ENCODE measurements at places on chromosomes 1 and 21.

- no peak for DNase-seq
These were observed 18.6 kb upstream of the HSPG2 start for GRCh38 chr1:21955501-21956281.

DNA sequence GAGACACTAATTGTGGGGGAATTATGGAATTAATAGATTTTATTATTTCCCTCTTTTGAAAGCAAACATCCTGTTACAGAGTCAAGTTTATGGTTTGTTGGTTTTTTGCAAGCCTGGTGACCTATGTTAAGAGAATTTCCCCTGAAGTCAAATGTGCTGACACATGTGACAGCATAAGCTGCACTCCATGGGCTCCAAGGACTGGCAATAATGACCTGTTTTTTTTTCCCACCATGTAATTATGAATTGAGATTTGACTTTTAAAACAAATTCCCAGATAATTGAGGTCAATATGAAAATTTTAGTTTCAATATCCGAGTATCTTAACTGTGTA is 242.5 kb upstream of the SGIP1 start:
- DNase-seq, result no peak

DNA sequence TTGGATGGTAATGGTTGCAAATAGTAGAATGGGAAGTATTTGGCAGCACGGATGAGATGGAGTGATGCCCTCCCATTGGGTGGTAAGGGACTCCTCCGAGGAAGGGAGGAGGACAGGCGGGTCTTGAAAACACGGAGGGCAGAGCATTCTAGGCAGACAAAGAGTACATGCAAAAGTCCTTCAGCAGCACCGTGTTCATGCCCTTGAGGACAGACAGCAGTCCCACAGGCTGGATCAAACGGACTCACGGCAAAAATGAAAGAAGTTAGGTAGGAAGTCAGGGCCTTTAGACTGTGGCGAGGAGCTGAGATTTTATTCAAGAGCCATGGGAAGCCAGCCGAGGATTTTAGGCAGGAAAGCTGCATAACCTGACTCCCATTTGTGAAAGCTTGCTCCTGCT is 253.9 kb downstream of the RHOU start:
- DNase-seq, result no peak

GRCh38 chr1:193438312-193438711 is 251.9 kb upstream of the B3GALT2 start:
- no peak for DNase-seq

GRCh38 chr1:22026924-22027289 is 25.4 kb downstream of the CELA3A start:
- no peak for DNase-seq

GRCh38 chr1:22228505-22228911 is 85.6 kb upstream of the WNT4 start:
- DNase-seq, result peak; percentile 43

DNA sequence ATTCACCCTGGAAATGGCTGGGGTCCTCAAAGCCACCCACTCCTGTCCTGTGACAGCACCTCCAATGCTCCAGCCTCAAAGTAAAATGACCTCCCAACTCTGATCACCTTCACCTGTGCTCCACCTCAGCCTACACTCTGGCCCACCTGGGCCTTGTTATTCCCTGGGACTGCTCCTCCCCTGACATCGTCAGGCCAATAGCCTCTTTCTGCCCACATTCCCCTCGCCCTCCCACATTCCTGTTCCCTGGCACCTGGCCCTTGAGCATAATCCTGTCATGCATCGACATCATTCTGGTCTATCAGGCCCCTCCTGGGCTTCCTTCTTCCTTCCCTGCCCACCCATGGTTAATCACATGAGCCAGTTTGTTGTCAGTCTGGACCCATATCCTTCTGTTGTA is 13.2 kb upstream of the BCAR3 start:
- DNase-seq, result peak; percentile 21

- DNase-seq, result peak; percentile 13
These were observed 2.1 kb upstream of the SLC45A1 start for GRCh38 chr1:8315573-8316475.

GRCh38 chr1:20885121-20885520 is 98.0 kb upstream of the HP1BP3 start:
- DNase-seq, result no peak

GRCh38 chr1:17923666-17924065 is 168.5 kb downstream of the ACTL8 start:
- no peak for DNase-seq

DNA sequence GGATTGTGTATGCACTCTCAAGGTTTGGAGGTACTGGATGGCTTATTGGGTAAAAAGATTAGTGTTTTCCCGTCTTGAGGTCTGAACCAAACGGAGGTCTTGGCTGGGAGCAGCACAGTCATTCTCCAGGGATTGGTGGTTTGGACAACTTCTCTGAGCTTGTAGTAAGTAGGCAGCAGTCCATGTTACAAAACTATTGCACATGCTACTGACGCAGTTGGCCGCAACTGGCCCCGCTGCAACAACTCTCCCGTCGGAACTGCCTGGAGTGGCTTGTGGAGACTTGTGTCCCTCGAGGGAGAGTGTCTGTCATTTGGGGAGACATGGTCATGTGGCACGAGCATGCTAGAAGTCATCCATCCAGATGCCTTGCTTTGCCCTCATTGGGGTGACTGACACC is 276.0 kb downstream of the TM2D1 start:
- no peak for DNase-seq

DNA sequence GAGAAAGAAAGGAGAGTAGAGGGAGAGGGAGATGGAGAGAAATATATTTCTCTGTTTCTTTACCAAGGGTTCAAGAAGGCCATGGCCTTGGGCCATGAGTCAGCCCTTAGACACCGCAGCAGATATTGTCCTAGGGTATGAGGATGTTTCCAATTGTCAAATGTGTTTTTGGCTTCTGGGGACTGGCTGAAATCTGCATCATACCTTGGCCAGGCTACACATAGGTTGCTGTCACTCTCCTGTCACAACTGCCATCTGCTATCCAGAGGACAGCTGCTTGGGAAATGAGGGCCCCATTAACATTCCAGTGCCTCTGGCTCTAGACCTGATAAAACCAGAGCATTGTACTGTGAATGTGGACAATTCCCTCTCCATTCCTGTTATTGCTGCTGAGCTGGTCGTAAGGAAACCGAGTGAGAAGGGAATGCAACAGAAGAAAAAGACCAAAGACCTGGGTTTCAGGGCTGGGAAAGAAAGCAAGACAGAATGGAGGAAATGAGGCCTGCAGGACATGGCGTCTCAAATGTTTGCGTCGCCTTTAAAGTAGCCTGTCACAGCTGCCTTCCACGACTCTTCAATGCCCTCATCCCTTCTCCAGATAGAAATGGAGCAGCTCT is 8.8 kb upstream of the PIGC start:
- DNase-seq, result no peak

DNA sequence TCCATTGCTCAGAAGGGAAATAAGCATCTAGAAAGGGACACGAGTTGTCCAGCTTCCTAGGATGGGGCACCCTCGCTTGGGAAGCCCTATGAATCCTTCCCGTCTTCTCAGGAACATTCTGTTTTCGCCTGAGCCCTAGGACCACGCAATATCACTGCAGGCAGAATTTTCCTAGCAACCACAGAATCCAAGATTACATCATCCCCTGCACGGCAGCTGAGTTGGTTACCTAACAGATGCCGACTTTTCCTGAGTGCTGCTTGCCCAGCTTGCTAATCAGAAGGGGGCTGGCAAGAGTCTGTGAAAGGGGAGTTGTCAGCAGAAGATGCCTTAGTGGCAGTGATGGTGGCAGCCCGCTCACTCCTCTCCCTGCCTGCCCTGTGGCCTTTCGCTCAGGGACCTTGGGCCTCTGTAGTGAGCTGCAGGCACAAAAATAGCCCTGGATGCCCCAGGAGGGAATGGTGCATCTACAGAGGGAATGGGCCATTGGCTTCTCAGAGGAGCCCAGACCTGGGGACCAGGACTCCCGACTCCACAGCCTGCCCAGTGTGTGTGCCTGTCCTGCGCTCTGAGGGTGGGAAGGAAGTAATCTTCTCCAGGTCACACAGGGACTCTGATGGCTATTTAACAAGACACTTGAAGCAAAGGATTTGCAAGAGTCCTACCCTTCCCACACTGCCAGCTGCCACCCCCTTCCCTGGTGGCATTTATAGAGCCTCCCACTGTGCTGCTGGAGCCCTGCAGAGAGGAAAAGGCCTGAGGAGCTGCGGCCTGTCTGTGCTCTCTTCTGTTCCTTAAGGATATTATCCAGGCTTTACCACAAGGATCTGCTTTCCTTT is 28.9 kb upstream of the CLSTN1 start:
- no peak for DNase-seq

GRCh38 chr1:219900201-219900600 is 28.2 kb downstream of the SLC30A10 start:
- no peak for DNase-seq

DNA sequence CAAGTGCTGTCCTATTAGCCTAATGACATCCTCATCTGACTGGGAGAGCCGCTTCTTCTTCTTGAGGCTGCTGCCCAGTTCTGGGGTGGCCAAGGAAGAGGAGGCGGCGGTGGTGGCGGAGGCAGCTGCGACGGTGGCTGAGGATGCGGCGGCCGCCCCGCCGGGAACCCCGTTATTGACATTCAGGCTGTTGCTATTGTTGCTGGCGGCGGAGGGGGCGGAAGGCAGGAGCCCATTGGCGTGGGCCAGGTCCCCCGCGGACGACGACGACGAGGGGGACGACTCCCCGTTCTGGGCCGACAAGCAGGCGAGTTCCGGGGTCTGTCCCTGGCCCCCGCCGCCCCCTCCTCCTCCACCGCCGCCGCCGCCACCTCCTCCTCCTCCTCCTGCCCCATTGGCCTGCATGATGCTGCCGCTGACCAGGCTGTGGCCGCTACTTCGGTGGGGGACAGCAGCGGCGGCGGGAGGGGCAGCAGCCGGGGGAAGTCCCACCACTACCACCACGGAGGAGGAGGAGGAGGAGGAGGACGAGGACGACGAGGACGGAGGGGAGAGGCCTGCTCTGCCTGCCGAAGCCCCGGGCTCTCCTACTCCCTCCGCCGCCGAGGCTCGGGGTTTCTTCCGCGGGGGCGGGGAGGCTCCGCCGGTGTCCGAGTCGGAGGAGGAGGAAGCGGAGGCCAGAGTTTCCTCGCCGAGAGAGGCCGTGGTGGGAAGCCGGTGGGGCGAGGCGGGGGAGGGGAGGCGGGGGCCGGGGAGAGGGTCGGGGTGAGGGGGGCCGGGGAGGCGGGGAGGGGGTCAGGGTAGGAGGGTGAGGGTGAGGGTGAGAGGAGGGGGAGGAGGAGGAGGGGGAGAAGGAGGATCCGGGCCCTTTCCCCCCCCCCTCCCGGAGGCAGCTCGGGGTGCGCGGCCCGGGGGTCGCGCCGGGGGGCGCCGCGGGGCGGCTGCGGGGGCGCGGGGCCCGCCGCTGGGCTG is 610 bp downstream of the WDR26 start:
- peak; percentile 41 for DNase-seq

DNA sequence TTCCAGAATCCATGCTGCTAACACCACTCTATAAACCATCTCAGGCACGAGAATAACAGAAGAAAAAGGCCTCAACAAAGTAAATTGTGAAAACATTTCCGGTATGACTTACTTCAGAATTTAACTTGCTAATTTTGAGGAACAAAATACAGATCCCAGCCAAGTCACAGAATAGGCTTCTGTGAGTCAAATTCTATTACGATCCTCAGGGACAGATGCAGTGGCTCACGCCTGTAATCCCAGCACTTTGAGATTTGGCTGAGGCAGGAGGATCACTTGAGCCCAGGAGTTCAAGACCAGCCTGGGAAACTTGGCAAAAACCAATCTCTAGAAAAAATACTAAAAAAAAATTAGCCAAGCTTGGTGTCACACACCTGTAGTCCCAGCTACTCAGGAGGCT is 8.8 kb upstream of the CCDC27 start:
- DNase-seq, result no peak

GRCh38 chr1:1879942-1880341 is 10.9 kb downstream of the GNB1 start:
- no peak for DNase-seq

DNA sequence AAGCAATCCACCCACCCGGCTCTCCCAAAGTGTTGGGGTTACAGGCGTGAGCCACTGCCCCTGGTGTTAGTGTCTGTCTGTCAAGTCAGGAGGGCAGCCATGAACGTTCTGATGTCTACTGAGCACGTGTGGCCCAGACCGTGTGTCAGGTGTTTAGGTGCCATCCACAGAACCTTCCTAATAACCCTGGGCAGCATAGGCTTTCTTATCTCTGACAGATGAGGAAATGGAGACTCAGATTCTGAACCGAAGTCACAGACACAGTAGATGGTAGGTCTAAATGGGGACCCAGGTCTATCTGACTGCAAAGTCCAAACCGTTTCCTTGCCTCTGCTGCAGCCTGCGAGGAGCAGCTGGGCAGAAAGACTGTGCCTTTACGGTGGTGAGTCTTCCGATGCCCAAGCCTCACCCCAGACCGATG is 622 bp upstream of the IL6R start:
- no peak for DNase-seq

DNA sequence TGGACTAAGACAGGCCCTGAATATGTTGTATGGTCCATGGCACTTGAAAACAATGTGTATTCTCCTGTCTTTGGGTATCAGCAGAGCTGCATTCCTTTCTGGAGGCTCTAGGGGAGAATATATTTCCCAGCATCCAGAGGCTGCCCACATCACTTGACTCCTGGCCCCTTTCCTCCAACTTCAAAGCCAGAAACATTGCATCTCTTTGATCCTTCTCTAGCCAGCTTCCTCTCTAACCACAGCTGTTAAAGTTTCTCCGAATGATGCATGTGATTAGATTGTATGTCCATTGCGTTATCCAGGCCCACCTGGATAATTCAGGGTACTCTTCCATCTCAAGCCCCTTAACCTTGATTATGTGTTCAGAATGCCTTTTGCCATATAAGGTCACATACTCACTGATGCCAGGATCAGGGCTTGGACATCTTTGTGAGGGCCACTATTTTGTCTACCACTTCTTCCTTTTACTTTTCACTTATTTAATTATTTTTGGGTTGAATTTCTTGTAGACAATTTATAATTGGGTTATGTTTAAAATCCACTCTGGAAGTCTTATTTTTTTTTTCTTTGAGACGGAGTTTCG is 5.3 kb downstream of the CHD1L start:
- no peak for DNase-seq

DNA sequence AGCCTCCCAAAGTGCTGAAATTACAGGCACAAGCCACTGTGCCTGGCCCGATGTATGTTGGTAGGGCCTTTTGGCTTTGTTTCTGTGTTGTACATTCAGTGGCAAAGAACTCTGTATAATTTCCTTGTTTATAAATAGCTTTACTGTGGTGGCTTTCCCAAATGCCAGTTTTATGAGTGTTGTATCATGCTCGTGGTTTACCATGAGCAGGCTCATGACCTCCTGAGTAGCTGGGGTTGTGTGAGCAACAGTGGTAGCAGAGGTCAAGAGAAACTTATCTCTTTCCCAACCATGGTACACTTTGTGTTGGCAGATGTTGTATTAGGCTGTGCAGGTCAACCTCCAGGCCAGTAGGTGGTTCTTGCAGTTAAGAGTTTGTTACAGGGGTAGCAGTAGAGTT is 420.4 kb upstream of the BEND5 start:
- no peak for DNase-seq
